DMS79 treated with DMSO at 0.1 percent for 48 hours (cell line): ENCODE measurements at places on chromosomes 16 and 17.

DNA sequence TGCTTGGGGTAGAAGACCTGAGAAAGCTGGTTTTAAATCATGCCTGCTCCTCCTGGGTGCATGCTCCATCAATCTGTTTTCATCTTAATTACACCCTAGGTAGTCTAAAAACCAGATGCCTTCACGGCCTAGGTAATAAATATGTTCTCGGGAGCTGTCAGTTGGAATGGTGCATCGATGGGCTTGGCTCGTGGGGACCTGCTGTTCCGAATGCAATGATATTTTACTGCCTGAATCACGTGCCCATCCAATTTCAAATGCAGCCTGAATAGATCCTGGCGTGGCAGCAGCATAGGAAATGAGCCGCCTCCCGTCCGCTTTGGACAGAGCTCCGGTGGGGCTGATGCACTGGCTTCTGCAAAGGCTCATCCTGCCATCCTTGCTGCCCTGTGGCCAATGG is 18.8 kb upstream of the FAAP100 start:
- no peak for DNase-seq

GRCh38 chr17:58184308-58184985 is 8.1 kb upstream of the EPX start:
- no peak for DNase-seq

DNA sequence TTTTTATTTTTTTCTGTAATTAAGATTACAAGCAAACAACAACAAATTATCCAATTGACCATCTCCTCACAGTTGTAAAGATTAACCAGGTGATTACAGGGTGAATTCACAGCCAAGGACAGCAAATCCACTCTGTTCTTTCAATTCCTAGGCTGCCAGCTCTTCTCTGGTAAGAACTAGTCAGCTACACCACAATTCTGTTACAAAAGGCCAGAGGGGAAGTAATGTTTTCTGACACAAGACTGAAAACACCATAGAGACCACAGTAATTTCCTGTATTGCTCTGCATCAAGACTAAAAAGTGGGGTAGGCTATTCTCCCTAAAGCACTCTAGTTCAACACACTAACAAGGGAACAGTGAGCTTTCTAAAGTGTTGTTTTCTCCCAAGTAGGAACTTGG is 10.6 kb downstream of the CA10 start:
- no peak for DNase-seq

DNA sequence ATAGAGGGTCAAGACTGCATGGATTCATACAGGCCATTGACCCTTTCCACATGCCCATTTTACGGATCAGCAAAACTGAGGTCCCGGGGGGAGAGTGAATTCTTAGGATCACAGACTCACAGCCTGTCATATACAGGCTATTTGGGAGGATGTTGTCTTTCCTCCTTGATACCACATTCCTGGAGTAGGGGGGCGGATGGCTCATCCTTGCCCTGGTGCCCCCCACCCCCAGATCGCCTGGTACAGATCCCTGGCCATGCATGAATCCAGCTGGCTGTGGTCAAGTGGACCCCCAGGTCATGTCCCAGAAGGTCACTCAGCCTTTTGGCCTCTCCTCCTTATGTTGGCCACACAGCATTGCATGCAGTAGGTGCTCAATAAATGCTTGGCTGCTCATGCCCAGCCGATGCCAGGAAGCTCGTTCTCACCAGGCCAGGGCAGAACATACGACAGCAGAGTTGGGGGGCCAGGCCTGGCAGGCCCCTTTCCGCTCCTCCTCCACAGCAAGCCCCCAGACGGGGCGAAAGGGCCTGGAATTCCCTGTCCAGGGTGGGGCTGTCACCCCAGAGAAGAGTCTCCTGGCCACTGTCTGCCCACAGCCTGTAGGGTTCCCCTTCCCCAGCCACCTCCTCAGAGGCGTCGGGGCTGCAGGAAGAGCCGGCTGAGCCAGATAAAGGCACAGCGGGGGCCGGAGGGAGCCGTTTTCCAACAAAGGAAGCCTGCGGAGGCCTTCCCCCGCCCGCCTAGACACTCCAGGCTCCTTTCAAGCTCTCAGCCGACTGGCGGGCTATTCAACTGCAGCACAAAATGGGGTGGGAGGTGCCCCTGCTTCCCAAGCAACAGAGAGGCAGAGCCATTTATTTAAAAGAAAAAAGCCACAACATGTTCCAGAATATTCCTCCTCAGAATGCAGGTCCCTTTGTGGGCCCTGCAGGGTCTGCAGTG is 215.7 kb upstream of the CIBAR2 start:
- DNase-seq = peak; percentile 75

GRCh38 chr16:22743401-22743800 is 70.6 kb upstream of the HS3ST2 start:
- no peak for DNase-seq

- DNase-seq = no peak
Observed at GRCh38 chr16:83907631-83908250, 8.8 kb downstream of the MLYCD start.

DNA sequence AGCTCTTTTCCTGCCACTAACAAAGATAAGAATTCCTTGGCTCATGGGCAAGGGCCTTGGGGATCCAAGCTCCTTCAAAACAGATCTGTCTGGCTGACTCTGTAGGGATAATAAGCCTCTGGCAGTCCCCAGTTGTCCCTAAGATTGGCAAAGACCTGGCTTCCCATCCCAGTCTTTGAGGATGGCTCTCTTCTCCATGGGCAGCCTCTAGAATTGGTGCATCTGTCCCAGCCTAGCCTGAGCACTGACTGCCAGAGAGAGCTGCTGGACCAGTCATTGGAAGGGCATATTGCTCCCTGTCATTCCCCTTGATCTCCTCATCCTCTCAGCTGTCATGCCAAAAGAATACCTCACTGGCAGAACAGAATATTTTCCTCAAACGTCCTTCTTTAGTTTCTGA is 13.2 kb upstream of the CUEDC1 start:
- DNase-seq = no peak

GRCh38 chr16:77289331-77289809 is 90.2 kb downstream of the SYCE1L start:
- DNase-seq = no peak

- no peak for DNase-seq
Observed at GRCh38 chr17:79485991-79486390, 124.9 kb downstream of the RBFOX3 start.

- DNase-seq = no peak
Observed at GRCh38 chr17:8155231-8155995, 3.2 kb upstream of the PER1 start.

GRCh38 chr17:4247361-4247970 is 16.3 kb downstream of the ANKFY1 start:
- DNase-seq = peak; percentile 97

- DNase-seq = no peak
Observed at GRCh38 chr17:60065867-60066266, 12.9 kb downstream of the HEATR6 start.

DNA sequence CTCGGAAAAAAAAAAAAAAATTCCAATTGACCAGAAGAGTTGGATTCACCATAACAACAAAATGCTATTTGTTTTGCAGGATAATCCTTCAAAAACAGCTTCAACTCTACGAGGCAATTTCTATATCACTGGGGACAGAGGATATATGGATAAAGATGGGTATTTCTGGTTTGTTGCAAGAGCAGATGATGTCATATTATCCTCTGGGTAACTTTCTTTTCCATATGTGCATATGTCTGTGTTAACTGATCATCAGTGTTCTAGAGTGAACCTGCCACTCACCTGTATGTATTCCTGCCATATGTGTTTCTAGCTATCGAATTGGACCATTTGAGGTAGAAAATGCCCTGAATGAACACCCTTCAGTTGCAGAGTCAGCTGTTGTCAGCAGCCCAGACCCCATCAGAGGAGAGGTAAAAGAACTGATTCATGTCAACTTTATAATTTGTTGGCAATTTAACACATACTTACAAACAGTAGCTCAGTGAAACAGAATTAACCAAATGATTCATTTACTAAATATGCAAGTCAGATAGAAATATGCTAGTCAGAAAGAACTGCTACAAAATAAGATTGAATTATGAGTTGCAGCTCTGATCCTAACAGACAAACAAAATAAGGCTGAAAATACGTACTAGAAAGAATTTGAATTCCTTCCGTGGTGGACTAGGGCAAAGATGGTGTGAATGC is 14.2 kb downstream of the ERI2 start:
- no peak for DNase-seq

- DNase-seq = no peak
Observed at GRCh38 chr17:30091121-30091670, 25.4 kb upstream of the NSRP1 start.

DNA sequence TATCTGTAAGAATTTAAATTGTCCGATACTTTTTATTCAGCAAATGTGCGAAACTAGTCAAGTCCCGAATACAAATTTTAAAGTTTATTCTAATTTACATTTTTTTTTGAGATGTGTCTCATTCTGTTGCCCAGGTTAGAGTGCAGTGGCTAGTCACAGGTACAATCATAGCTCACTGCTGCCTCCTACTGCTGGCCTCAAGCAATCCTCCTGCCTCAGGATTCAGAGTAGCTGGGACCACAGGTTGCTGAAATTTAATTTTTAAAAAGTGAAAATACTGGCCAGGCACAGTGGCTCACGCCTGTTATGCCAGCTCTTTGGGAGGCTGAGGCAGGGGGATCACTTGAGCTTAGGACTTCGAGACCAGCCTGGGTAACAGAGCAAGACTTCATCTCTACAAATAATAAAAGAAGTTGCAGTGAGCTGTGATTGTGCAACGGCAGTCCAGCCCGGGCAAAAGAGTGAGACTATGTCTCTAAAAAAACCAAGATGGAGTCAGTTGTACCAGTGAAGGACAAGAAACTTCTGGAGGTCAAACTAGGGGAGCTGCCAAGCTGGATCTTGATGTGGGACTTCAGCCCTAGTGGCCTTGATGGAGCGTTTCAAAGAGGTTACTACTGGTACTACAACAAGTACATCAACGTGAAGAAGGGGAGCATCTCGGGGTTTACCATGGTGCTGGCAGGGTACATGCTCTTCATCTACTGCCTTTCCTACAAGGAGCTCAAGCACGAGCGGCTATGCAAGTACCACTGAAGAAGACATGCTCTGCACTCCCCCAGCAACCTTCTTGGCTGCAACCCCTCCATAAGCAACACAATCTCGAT is 5.6 kb downstream of the POLG2 start:
- no peak for DNase-seq

- DNase-seq = no peak
Observed at GRCh38 chr17:3722716-3723115, 987 bp upstream of the HASPIN start.

DNA sequence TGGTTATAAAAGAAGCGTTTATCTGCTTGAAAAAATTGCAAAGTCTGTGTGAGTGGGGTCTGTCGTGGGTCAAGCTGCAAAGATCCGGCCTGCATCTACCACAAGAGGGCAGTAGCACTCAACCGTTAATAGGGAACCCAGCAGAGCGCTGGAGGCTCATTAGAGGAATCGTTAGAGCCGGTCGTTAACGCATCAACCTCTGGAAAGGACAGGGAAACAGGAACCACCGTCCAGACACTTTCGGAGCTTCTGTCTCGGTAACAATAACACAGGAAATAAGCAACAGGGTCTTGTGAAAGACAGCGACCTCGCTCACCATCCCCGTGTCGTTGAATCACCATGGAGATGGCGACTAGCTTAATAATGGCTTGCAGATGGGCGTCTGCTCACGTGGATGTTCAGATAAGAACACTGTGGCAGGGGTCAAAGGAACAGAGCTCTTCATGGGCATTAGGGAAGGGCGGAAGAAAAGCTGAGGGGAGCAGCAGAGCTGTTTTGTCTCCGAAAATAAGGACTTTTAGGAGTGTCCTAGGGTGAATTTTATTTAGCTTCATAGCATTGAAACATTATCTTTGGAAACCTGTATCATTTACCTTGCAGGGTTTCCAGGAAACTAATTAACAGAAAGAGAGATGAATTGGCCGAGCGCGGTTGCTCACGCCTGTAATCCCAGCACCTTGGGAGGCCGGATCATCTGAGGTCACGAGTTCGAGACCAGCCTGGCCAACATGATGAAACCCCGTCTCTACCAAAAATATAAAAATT is 11.9 kb upstream of the NSRP1 start:
- DNase-seq = peak; percentile 75

GRCh38 chr17:50303596-50303995 is 29.3 kb downstream of the TMEM92 start:
- no peak for DNase-seq

GRCh38 chr17:41737680-41738023 is 3.2 kb upstream of the HAP1 start:
- DNase-seq = no peak

DNA sequence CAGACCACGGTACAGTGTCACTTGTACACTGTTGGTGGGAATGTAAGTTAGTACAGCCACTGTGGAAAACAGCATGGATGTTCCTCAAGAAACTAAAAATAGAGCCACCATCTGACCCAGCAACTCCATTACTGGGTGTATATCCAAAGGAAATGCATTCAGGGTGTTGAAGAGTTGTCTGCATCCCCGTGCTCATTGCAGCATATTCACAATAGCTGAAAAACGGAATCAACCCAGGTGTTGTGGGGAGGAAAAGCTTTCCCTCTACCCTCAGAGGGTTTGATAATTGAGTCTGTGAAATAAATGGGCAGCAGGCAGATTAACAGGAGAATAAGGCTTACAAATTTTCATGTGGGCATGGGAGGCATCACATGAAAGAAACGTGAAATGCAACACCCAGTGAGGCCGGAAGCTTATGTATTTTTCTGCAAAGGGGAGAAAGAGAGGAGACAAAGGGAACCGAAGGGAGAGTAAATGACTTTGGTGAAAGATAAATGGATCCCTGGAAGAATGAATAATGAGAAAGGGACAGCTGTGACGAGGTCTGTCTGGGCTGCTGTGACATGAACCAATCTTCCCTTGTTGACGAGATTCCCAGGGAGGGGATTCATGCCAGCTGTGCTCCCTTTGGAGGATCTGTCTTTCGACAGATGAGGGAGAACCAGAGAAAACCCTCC is 106.2 kb downstream of the KCNJ12 start:
- DNase-seq = no peak

DNA sequence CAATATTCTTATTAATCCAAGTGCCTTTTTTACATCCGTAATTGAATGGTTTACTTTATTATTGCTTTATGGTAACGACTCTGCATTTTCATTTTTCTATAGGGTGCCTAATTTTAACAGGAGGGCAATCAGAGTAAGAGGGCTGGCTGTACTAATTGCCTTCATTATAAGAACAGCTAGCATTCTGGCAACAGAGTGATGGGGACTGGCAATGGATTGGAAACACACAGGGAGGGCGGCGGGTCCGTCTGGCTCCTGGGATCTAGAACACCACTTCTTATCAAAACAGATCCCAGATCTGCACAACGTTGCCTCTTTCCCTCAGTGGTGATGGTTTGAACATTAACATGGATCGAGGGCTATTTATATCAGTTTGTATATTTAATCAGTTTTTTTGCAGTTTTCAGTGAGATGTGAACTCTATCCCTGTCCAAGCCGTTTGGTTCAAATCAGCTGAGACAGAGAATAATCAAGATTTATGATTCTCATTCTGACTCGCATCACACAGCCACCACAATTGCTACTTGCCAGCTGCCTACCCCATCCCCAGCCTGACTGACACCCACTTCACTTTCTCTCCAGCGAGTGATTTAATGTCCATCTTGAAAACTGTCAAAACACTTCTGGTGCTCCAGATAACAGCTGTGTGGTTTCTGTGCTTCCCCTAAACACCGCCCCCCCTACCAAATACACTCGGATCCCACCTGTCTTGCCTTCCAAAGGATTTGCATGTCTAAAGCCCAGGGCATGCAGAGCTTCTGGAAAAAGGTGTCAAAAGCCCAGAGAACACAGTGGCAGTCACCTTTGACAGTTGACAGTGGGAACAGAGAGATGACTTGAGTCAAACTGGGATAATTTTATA is 327.9 kb downstream of the HS3ST4 start:
- DNase-seq = no peak
